ENCODE measurements at places on chromosomes 4 and X. TPM values are rescaled to one million over a fixed set of nuclear protein-coding genes. Genes with fewer than 3 reads are reported as not detected.
A peak's percentile ranks its signal among the peaks of the same experiment; 100 is the strongest.

Gene NUDT10
- total RNA-seq, result 1.8 TPM

Gene DMRTC1B
- not detected for total RNA-seq

DNA sequence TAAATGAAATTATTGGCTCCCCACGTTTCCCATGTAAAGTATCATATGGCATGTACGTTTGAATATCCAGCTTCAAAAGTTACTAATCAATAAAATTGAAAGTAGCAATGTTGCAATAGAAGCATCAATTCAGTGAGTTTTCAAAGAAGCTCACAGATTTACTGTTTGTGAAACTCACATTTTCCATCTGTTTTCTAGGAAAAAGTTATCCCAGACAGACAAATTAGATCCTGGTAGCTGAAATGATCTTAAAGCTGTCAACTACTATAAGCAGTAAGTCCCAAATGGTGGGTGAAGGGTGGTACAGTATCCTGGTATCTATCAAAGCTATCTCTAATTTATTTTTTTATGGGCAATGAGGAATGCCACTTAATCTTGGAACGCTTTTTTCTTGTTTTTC, 60.7 kb upstream of the MXRA5 start:
- DNase-seq, result no peak

GRCh38 chr4:179398414-179398813, 1956.2 kb upstream of the AGA start:
- no peak for DNase-seq

GRCh38 chr4:86484241-86484640, 109.9 kb upstream of the PTPN13 start:
- DNase-seq, result peak; percentile 25

Gene AFM
- not detected for total RNA-seq

Gene NMU
- not detected for total RNA-seq

Gene NEUROG2
- total RNA-seq, result not detected

Measured in fibroblast of lung (primary cell).